ENCODE measurements at places on chromosomes 2 and 18.

- DNase-seq: no peak
Measured at GRCh38 chr2:42977270-42978174, 185.1 kb upstream of the HAAO start.

GRCh38 chr2:74107071-74107470, 40.6 kb downstream of the BOLA3 start:
- DNase-seq: no peak

DNA sequence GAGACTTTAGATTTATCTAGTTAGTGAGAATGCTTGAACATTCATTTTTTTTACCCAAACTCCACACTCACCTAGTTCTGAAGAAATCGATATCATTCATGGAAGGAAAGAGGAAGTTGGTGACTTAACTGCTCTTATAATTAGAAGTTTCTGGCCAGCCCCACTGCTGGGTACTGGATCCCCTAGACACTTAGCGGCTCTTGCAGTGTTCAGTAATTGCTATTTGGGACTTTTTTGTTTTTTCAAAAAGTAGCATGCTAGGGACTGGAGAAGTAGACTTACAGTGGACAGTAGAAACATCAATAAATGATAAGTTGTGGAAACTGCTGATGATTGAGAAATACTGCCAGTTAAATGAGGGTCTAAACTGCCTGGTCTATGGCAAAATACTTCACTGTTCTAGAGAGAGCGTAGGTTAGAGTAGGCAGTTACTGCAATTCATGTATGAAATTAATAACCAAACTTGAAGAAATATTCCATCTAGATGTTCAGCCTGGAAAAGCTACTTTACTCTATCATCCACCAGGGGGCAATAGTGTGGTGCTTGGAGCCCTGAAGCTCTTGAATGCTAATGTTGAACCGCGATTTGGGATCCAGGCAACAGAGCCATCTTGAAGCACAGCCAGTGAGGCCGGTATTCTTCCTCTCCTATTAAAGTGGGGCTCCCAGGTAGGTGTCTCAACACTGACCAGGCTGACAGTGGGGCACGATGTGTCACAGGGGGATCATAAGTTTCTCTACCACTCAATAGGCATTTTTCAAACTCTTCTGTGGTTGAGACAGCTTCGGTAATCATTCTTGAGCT, 146.1 kb upstream of the SESTD1 start:
- peak; percentile 16 for DNase-seq

DNA sequence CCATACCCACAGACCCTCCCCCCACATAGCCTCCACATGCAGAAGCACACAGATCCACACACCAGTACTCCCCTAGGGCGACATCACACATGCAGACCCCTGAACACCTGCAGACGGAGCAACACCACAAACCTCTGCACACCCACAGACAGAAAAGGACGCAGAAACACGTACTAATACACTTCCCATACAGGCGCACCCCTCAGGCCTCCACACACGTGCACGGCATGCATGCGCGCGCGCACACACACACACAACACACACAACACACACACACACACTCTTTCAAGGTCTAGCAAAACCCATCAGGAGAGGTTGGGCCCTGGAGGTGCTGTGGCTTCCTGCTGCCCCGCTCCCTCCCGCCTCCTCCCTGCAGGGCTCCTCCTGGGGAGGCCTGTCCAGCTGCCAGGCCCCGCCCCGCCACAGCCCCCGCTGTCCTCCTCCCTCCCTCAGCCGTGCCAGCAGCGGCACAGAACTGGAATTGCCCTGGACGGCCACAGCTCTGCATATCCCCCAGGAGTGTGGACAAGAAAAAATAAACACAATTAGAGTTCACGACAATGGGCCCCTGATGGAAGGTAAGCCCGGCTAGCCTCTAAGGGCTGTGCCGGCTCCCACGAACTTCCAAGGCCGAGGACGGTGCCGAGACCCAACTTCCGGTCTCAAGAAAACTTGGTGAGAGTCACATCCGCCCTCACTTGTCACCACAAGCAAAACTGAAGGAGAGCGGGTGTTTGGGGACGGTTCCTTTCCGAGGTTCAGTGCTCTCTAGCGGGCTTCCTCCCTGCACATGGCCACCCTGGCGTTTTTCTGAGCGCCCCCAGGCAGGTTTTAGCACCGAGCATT, 6.8 kb downstream of the ZFP36L2 start:
- DNase-seq: peak; percentile 89

- DNase-seq: no peak
Measured at GRCh38 chr2:56167616-56168562, 15.9 kb upstream of the CCDC85A start.

DNA sequence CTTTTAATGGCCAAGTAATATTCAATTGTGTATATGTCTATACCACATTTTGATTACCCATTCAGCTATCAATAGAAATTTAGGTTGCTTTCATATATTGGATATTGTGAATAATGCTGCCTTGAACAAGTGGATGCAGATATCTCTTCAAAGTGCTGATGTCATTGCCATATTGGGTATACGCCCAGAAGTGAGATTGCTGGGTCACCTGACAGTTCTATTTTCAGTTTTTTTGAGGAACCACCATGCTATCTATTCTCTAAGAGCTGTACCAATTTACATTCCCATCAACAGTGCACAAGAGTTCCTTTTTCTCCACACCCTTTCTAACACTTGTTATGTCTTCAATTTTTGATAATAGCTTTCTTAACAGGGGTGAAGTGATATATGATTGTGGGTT, 306.9 kb downstream of the ZNF516 start:
- no peak for DNase-seq

Data from mucosa of gallbladder (tissue), 1 donor.